ENCODE measurements at places on chromosomes 16 and 17.
A peak's percentile ranks its signal among the peaks of the same experiment; 100 is the strongest.

GRCh38 chr16:69093974-69094373, 11.5 kb upstream of the HAS3 start:
- DNase-seq: no peak

DNA sequence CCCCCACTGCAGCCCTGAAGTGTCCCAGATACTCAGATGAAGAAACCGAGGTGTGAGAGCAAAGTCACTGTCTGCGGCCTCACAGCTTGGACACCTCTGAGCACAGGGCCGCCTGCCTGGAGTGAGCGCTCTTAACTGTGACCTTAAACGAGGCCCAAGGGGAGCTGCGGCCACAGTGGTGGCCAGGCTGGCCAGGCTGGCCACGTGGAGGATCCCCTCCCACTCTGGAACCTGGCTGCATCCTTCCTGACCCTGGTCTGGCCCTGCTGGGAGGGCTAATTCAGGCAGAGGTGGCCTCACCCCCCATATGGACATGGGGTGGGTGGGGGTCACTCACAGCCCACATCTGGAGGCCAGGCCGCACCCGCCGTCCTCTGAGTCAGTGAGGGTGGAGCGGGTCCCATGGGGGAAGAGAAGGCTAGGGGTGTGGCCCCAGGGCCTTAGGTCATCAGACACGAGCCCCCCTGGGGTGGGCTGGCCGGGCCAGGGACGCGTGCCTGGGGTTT, 6.6 kb downstream of the VASN start:
- no peak for DNase-seq

- no peak for DNase-seq
Observed at GRCh38 chr16:29835926-29836325, 15.7 kb downstream of the MVP start.

DNA sequence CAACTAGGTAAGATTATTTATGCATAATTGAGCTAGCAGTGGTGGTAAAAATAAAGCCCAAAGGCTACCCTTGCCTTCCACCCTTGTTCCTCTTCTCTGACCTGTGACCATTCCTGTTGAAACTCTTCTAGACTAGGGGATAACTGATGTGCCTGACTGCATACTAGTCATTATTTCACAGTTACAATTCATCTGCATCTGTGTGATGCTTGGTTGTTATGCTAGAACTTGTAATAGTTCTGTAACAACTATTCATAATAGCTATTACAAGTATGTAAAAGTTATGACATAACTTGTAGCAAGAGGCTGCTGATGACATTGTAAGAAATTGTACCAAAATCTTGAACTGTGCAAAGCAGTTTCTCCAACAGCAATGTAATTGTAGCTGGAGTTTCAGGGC, 2.4 kb upstream of the VAC14 start:
- DNase-seq: no peak

DNA sequence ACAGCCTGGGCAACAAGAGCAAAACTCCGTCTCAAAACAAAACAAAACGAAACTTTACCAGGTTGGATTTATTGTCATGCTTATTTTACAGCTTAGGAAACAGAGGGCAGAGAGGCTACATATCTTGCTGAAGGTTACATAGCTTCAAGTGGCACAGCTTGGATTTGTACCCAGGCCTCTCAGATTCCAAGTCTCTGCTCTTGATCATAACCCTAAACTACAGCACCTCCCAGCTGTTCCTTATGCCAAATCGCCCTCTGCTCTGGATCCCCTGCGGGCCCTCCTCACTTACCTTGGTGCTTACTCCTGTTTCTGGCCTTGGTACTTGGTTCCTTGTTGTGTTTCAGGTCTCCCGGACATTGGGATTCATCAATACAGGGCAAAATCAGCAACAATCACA, 11.7 kb upstream of the CUEDC1 start:
- DNase-seq: no peak

DNA sequence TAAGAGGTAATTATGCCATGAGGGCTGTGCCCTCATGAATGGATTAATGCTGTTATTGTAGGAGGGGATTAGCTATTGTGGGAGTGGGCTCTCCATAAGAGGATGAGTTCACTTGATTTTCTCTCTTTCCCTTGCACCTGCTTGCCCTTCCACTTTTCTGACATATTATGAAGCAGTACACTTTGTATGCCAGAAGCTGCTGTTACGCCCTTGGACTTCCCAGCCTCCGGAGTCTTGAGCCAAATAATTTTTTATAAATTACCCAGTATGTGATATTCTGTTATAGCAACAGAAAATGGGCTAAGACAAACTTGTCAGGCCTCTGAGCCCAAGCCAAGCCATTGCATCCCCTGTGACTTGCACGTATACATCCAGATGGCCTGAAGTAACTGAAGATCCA, 38.4 kb downstream of the PSMD12 start:
- DNase-seq: no peak

DNA sequence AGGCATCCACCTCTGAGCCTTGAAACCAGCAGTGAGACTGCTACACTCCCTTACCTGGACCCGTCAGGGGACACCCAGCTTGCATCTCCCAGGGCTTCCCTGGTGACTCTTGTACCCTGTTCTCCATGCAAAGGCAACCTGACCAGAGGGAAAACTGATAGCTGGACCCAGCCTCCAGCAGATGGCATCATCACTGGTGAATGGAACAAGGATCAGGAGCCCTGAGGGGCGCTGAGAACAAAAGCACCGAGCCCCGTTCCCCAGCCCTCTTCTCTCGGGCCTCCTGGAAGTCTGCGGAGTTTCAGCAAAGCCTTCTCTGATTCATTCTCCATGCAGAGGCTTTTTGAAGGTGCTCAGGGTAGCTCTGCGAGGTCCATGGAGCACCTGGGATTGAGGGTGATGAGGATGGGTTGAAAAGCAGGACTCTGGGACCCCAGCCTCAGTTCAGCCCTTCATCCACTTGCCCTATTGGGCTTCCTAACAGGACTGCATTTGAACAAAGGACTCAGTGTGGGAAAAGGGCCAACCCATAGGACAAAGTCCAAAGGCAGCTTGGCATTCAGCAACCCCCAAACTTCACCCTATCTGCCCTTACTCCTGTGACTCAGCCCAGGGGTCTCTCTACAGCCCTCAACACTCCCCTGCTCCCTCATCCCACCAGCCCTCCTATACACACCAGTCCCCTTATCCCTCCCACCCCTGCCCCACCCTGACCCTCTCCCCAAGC, 45.0 kb upstream of the LHX1 start:
- no peak for DNase-seq

GRCh38 chr16:29898135-29898803, 1.1 kb downstream of the SEZ6L2 start:
- DNase-seq: no peak

GRCh38 chr17:82120148-82120547, 22.1 kb upstream of the FASN start:
- DNase-seq: peak; percentile 71

- no peak for DNase-seq
Observed at GRCh38 chr17:38747463-38748148, 530 bp downstream of the PCGF2 start.

DNA sequence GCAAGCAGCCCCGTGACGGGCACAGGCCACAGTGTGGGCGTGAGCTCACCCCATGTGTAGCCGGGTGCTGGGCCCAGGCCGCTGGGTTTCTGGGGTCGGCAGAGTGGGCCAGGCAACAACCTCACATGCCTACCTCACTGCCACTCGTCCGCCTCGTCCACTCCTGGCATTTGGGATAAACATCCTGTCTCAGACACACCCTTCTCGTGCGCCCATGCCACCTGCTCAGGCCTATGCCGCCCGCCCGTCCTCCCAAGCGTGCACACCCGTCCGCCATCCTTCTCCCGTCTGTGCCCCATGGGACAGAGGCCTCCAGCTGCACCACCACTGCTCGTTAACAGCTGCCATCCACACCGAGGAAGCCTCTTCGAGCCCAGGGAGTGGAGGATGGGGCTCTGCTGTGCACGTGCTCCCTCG, 64.3 kb downstream of the KLHDC4 start:
- no peak for DNase-seq

GRCh38 chr17:10266296-10266876, 68.0 kb upstream of the GAS7 start:
- DNase-seq: no peak
